ENCODE measurements at places on chromosomes 4 and X. TPM values are rescaled to one million over a fixed set of nuclear protein-coding genes. Genes with fewer than 3 reads are reported as not detected.

The GPR82 gene
- not detected for total RNA-seq

The SHROOM3 gene
- 109 TPM for total RNA-seq

The ADAM29 gene
- total RNA-seq = not detected

The CLDN34 gene
- not detected for total RNA-seq

- DNase-seq = no peak
Measured at GRCh38 chrX:140391313-140391712, 113.6 kb downstream of the SOX3 start.

- no peak for DNase-seq
Measured at GRCh38 chr4:72107456-72107855, 75.7 kb downstream of the NPFFR2 start.

DNA sequence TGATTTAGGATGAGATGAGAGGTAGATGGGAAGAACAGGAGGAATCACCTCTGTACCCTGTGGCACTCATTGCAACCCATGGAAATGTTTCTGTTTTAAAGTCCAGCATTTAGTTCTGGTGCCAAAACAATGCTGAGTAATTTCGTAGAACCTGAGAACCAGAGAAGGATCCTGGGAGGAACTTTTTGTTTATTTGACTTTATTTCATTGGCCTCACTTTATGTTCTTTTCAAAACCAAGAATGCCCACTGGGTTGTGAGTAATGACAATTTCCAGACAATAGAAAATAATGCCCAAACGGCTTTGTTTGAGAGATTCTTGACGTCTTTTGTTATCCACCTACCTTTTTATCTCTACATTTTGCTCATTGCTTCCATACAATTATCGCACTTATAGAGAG, 111.3 kb downstream of the SHROOM3 start:
- no peak for DNase-seq

GRCh38 chrX:47226071-47226470, 6.7 kb upstream of the USP11 start:
- no peak for DNase-seq

DNA sequence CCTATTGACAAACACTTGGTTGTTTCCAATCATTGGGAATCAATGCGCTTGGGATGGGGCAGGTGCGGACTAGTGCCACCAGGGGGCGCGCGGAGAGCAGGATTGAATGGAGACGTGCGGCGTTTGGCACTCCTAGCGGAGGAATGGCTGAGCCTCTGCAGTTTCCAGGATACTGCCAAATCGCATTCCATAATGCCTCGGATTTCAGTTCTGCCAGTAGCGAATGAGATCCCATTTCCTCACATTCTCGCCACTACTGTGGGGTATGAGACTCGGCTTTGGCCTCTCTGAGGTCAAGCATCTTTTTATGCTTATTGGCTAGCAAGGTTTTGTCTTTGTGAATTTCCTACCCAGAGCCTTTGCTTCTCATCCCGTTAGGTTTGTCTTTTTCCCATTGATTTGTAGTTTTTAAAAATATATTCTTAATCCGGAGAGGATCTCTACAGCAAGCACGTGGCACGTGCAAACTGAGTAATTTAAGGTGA, 28.7 kb downstream of the CLDN34 start:
- no peak for DNase-seq

GRCh38 chrX:151279161-151279560, 102.8 kb downstream of the GPR50 start:
- DNase-seq = no peak

DNA sequence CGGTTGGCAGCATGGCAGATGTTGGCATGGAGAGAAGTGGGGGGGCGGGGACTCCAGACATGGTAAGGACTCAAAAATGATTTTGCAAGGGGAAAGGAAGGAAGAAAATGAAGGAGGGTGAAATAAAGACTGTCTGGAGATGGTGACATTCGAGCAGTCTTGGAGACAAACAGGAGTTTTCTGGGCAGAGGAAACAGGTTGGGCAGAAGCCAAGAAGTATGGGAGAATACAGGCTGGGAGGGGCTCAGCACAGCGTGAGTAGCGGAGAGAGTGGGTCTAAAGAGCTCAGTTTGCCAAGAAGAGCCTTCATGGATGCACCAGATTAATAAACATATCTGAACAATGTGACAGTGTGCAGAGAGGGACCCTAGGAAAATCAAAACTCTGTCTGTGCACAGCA, 13.3 kb upstream of the CRMP1 start:
- no peak for DNase-seq

GRCh38 chrX:38151441-38151840, 69.2 kb downstream of the SRPX start:
- no peak for DNase-seq
